ENCODE measurements at places on chromosomes 2 and 18. TPM values are rescaled to one million over a fixed set of nuclear protein-coding genes. Genes with fewer than 3 reads are reported as not detected.

- DNase-seq, result no peak
Observed at GRCh38 chr2:23291239-23291638, 93.7 kb upstream of the KLHL29 start.

DNA sequence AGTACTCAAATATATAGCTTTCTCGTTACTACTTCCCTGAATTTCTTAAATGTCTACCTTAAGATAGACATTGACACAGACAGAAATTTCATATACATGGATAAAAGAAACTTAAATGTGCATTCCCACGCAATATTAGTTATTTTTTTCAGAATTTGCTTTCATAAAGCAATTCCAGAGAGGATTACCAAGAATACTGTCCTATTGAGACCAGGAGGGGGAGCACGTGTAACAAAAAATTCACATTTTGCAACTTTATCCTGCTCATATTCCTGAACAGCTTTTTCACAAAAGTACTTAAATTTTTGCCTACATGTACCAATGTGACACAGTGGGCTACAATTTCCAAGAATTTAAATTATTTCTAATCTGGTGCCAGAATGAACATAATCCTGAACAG lies 30.7 kb upstream of the ERCC3 start:
- DNase-seq, result no peak

DNA sequence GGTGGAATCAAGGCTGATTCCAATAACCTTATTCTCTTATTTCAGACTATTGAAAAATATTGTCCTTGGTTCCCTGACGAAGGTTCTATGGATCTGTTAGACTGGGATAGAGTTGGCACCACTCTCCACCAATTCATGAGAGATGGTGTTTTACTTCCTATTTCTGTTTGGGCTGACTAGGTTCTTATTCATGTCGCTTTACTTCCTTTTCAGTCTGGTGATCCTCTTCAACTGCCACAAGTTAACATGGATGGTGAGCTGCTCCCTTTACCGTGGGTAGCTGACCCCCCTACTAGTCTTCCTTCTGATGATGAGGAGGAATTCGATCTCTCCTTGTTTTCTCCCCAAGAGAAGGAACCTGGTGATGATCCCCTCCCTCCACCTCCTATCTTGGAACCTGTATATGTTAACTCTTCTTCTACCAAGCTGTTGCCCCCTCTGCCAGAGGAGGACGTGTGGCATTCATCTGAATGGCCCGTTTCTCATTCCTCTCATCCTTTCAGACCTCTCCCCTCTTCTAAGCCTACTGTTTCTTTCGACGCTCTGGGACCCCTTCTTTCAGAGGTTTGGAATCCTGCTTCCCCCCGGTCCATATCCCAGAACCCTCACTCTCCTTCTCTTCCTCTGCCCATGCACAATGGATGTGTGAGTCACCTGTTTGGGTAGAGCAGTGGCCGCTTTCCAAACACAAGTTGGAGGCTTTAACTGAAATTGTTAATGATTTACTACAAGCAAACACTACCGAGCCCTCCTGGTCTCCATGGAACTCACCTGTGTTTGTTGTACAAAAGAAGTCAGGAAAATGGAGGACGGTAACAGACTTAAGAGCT lies 13.5 kb upstream of the CNOT11 start:
- DNase-seq, result peak; percentile 49

GRCh38 chr2:7906431-7906830 lies 775.4 kb upstream of the ID2 start:
- DNase-seq, result no peak

DNA sequence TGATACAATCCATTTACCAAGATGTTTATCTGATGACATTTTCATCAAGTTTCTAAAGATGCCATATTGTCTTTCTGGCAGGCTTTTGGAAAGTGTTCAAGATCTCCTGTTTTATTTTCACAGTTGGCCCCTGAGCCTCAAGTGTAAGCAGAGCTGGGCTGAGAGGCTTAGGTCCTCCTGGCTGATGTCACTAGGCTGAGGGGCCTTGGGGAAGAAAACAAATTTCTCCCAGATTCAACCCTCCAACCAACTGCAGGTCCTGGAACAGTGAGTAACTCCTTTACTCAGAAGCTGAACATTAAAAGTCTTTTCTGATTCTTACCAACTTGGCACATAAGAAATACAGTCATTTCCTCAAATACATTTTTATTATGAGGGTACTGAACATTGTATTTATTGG lies 14.9 kb upstream of the IL1RL1 start:
- DNase-seq, result no peak

DNA sequence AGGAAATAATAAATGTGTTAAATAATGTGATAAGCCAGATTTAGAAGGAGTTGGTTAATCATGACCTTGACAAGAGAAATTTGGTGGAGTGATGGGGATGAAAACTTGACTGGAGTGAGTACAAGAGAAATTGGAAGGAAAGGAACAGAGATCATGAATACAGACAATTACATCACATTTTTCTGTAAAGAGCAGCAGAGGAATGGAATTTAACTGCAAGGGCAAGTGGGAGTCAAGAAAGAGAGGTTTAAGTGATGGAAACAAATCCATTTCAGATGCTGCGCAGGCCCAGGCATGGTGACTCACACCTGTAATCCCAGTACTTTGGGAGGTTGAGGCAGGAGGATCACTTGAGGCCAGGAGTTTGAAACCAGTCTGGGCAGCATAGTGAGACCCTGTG lies 46.7 kb downstream of the ICA1L start:
- no peak for DNase-seq

CHRNG gene
- not detected for polyA plus RNA-seq

DNA sequence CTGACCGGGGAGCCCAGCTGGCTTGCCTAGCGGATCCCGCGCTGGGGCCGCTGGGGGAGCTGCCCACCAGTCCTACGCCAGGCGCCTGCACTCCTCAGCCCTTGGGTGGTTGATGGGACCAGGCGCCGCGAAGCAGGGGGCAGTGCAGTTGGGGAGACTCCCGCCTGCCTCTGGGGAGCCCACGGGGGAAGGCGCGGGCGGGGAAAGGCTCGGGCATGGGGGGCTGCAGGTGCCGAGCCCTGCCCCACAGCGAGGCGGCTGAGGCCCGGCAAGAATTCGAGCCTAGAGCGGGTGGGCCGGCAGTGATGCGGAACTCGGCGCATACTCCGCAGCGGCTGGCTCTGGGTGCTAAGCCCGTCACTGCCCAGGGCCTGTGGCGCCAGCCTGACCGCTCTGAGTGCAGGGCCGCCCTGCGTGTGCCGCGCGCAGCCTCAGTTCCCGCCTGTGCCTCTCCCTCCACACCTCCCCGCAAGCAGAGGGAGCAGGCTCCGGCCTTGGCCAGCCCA lies 249.1 kb upstream of the TEKT4 start:
- DNase-seq, result no peak

DNA sequence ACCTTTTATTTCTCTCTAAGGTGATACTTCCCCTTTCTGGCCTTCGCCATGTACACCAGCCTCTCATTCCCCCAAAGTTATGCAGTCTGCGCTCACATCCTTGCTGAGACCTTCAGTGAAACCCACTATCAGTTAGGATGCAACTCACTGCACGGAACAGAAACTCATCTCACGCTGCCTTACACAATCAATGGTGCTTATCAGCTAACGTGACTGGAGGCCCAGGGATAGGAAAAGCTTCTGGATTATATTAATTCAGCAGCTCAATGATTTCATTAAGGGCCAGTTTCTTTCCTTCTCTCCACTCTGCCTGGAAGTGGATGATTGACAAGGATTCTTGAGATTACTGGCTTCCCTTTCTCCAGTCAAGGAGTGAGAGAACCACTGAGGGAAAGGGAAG lies 44.8 kb downstream of the CDH2 start:
- no peak for DNase-seq

CCDC148 gene
- polyA plus RNA-seq, result 0.42 TPM

Measured in liver (tissue), 10 donors.